Uterus (tissue), 4 donors: ENCODE measurements at places on chromosomes 3 and 15. TPM values are rescaled to one million over a fixed set of nuclear protein-coding genes. Genes with fewer than 3 reads are reported as not detected.
A peak's percentile ranks its signal among the peaks of the same experiment; 100 is the strongest.

SOX14 gene
- total RNA-seq: not detected

- no peaks in the 10 kb centered on the region for H3K36me3 ChIP-seq
- H3K4me3 ChIP-seq: no peak overlapping the region
- DNase-seq: no peak
- H3K27ac ChIP-seq: no peak overlapping the region
Measured at GRCh38 chr3:195806211-195806915, 5.4 kb downstream of the MUC4 start.

GRCh38 chr3:100107221-100107814 is 7.0 kb downstream of the FILIP1L start:
- H3K27me3 ChIP-seq: no peaks in the 10 kb centered on the region
- no peak overlapping the region for H3K4me3 ChIP-seq
- H3K27ac ChIP-seq: peak overlapping the region; percentile 38
- no peak for DNase-seq
- peaks cover 6% of the 10 kb centered on the region for H3K4me1 ChIP-seq

- no peak overlapping the region for H3K4me3 ChIP-seq
- H3K27me3 ChIP-seq: no peaks in the 10 kb centered on the region
- no peak for DNase-seq
- no peak overlapping the region for H3K27ac ChIP-seq
- H3K4me1 ChIP-seq: no peaks in the 10 kb centered on the region
- no peaks in the 10 kb centered on the region for H3K36me3 ChIP-seq
Measured at GRCh38 chr15:101617390-101617965, 34.7 kb downstream of the TM2D3 start.

DNA sequence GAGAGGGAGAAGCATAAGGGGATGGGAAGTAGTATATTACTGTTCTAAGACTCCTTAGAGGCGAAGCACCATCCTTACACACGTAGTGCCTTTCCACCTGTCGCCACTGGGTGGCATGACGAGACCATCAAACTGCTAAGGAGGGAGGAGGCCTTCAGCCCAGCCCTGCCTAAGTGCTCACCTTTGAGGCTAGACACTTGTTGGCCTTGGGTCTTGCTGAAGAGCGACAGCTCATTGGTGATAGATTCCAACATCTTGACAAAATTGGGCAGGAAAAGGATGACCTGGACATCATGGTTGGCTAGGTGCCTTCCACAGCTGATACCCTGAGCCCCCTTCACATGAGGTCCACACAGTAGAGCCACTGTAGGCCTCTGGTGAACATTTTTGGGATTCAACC is 19.6 kb downstream of the CLK3 start:
- no peak overlapping the region for H3K4me3 ChIP-seq
- peak; percentile 61 for DNase-seq
- no peaks in the 10 kb centered on the region for H3K4me1 ChIP-seq
- no peaks in the 10 kb centered on the region for H3K36me3 ChIP-seq
